ENCODE measurements at places on chromosomes 7 and 10.
A peak's percentile ranks its signal among the peaks of the same experiment; 100 is the strongest.

DNA sequence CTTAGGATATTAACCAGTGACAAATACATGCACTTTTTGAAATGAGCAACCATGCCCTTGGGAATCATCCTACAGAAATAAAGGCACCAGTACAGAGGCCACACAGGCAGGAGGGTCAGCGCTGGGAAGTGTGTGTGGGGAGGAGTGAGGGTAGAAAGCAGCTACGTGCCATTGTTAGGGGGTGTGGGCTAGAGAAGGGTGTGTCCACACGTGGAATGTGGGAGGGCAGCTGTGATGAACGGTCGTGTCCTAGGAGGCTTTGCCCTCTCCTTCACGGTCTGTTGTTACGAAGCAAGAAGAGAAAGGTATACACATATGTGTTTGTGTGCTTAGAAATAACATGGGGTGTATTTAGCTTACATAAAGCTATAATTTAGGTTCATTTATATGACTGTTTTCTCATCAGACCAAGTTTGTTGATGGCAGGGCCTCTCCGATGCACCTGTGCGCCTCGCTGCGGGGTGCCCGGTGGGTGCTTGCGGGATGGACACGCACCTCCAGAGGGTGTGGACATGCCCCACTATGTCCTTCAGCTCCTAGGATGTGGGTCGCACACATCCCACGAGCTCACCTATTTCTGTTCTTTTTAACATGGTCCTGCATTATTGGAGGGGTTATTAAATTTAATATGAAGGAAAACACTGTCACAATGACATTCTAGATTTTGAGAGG is 16.9 kb upstream of the GET4 start:
- peaks cover 62% of the 10 kb centered on the region for H3K36me3 ChIP-seq
- no peaks in the 10 kb centered on the region for H3K27me3 ChIP-seq
- no peak overlapping the region for H3K27ac ChIP-seq
- no peak overlapping the region for H3K4me3 ChIP-seq
- H3K4me1 ChIP-seq: no peaks in the 10 kb centered on the region
- DNase-seq: no peak

GRCh38 chr10:14507176-14507575 is 176.5 kb upstream of the FRMD4A start:
- no peak overlapping the region for H3K4me3 ChIP-seq
- no peak for DNase-seq
- H3K27me3 ChIP-seq: peaks cover 10% of the 10 kb centered on the region
- no peak overlapping the region for H3K27ac ChIP-seq
- no peaks in the 10 kb centered on the region for H3K4me1 ChIP-seq
- no peaks in the 10 kb centered on the region for H3K36me3 ChIP-seq

DNA sequence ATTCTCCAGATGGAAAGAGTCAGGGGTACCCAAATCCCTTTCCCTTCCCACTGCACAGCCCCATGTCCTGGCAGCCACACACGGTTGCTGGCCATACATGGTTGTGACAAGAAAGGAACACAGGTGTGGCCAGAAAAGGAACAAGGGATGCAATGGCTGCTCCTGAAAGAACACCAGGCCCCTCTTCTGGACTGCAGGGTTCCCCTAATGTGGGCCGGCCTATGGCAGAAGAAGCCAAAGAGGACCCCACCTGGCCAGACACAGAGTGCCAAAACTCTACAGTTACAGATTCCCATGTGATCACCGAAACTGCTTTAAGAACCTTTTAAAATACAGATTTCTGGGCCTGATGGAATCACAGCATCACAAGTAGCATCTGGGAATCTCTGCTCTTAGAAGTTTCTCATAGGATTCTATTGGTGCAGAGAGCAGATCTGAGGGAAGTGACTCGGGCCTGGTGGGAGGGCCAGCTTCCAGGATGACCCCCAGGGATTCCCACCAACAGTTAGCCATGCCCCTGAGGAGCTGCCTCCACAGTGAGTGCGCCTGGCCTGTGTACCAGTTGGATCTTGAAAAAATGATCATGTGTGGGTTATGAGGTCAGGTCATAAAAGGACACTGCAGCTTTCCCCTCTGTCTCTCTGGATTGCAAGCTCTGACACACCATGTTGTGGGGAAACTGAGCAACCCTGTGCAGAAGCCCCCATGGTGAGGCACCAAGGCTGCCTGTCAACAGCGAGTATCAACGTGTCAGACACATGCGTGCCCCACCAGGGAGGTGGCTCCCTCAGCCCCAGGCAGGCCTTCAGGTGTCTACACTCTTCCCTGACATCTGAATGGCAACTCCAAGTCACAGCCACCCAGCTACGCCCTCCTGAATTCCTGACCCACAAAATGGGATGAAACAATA is 89.6 kb upstream of the LANCL2 start:
- H3K27ac ChIP-seq: no peak overlapping the region
- H3K36me3 ChIP-seq: no peaks in the 10 kb centered on the region
- no peaks in the 10 kb centered on the region for H3K4me1 ChIP-seq
- no peak overlapping the region for H3K4me3 ChIP-seq
- no peak for DNase-seq

DNA sequence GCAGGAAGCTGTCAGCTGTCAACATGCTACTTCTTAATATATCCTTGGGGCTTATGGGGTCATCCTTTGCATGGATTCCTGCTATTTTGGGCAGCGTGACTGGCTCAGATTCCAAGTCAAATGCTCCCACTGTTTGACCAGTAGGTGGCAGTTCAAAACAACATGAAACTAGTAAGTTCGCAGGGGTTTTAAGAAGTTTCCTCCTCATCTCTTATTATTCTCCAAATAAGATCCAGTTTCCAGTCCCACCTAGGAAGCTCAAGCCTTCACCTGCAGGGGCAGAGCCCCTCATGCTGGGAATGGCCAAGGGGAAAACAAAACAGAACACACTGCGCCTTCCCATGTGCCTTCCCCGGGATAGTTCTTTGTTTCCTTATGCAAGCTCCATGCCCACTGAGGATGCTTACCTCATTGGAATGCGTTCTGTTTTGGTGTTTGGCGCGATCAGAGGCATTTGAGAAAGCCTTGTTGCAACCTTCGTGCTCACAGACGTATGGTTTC is 259.8 kb downstream of the GLI3 start:
- peaks cover 27% of the 10 kb centered on the region for H3K27me3 ChIP-seq
- H3K4me3 ChIP-seq: no peak overlapping the region
- no peaks in the 10 kb centered on the region for H3K36me3 ChIP-seq
- peak; percentile 12 for DNase-seq

- no peaks in the 10 kb centered on the region for H3K36me3 ChIP-seq
- peaks cover 10% of the 10 kb centered on the region for H3K4me1 ChIP-seq
- DNase-seq: no peak
These were observed 1.2 kb downstream of the ANTXRL start for GRCh38 chr10:46287846-46288477.

- no peak for DNase-seq
- H3K4me3 ChIP-seq: no peak overlapping the region
- no peak overlapping the region for H3K27ac ChIP-seq
- H3K4me1 ChIP-seq: no peaks in the 10 kb centered on the region
- no peaks in the 10 kb centered on the region for H3K27me3 ChIP-seq
These were observed 13.2 kb downstream of the AKR1B15 start for GRCh38 chr7:134562136-134562535.
